Breast epithelium (tissue), 4 donors: ENCODE measurements at places on chromosomes 13 and 19. TPM values are rescaled to one million over a fixed set of nuclear protein-coding genes. Genes with fewer than 3 reads are reported as not detected.

- no peaks in the 10 kb centered on the region for H3K36me3 ChIP-seq
- DNase-seq, result no peak
- H3K27me3 ChIP-seq, result peaks cover 26% of the 10 kb centered on the region
- H3K4me3 ChIP-seq, result no peak overlapping the region
- no peak overlapping the region for H3K27ac ChIP-seq
- H3K4me1 ChIP-seq, result peaks cover 34% of the 10 kb centered on the region
Measured at GRCh38 chr19:1472231-1473084, 6.6 kb downstream of the C19orf25 start.

- H3K4me1 ChIP-seq, result no peaks in the 10 kb centered on the region
- H3K27me3 ChIP-seq, result no peaks in the 10 kb centered on the region
- H3K4me3 ChIP-seq, result no peak overlapping the region
- H3K36me3 ChIP-seq, result no peaks in the 10 kb centered on the region
- no peak overlapping the region for H3K27ac ChIP-seq
Measured at GRCh38 chr13:97122381-97122996, 99.6 kb upstream of the MBNL2 start.

The SELENOW gene
- total RNA-seq, result 525 TPM

The PGLYRP1 gene
- total RNA-seq, result not detected

The PROZ gene
- total RNA-seq, result not detected

GRCh38 chr19:2561221-2561620 lies 85.3 kb downstream of the GADD45B start:
- H3K27ac ChIP-seq, result no peak overlapping the region
- no peak overlapping the region for H3K4me3 ChIP-seq
- H3K4me1 ChIP-seq, result peaks cover 3% of the 10 kb centered on the region
- H3K27me3 ChIP-seq, result no peaks in the 10 kb centered on the region
- DNase-seq, result no peak
- no peaks in the 10 kb centered on the region for H3K36me3 ChIP-seq

The KLK10 gene
- total RNA-seq, result 13.9 TPM

DNA sequence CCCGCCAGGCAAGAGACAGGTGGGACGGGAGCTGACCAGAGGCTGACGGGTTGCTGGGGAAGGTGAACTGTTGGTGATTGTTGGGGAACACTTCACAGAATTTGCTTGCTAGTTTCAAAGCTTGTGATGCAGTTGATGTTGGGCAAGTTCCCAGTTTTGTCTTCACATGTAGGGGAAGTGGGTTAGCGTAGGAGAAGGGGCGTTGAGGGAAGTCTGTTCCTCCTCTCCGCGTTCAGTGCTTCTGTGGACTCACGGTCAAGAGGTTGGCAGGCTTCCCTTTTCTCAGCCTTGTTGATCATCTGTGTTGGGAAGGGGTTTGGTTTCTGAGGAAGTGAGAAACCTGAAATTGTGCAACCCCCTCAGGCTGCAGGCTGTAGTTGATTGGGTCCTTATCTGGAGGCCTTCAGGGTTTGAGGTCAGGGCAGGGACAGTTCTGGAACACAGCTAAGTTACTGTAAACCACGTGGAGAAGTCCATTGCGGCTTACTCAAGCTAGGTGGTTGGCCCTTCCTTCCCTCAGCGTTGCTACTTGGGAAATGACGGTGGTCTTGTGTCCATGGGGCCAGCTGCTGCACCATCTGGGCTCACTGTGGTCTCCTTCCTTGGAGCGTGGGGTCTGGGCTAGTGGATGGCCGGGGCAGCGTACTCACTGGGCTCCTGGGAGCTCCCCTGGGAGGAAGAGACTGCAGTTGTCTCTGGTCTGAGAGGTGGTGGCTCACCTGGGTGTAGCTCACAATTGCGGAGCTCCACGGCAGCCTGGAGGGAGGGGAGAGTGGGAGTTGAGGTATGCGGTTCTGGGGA lies 7.5 kb downstream of the RPS9 start:
- H3K36me3 ChIP-seq, result peaks cover 4% of the 10 kb centered on the region
- peak overlapping the region; percentile 45 for H3K4me3 ChIP-seq
- peak overlapping the region; percentile 96 for H3K27ac ChIP-seq
- peak; percentile 62 for DNase-seq

DNA sequence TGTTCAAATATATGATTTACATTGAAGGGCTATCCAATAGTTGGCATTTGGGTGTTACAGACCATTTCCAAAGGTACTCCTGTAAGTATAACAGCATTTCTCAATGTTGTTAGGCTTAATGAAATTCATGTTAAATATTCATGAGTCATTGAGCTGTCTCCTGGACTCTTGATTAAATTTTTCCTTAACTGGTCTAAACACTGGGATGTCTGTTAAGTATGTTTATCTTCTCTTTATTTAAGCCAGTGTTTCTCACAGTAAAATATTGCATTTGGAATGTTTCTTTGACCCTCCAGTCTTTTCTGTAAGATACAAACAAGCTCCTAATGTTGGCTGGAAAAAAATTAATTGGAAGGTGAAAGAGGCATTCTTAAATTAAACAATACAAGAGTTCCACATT lies 402.5 kb upstream of the HTR2A start:
- H3K27me3 ChIP-seq, result no peaks in the 10 kb centered on the region
- H3K36me3 ChIP-seq, result no peaks in the 10 kb centered on the region
- H3K4me1 ChIP-seq, result no peaks in the 10 kb centered on the region
- no peak overlapping the region for H3K27ac ChIP-seq
- no peak for DNase-seq

The SLC25A41 gene
- total RNA-seq, result 0.44 TPM

- no peak overlapping the region for H3K27ac ChIP-seq
- H3K4me3 ChIP-seq, result no peak overlapping the region
- H3K36me3 ChIP-seq, result peaks cover 10% of the 10 kb centered on the region
- no peaks in the 10 kb centered on the region for H3K27me3 ChIP-seq
- no peak for DNase-seq
Measured at GRCh38 chr19:12921047-12921446, 2.0 kb upstream of the SYCE2 start.

DNA sequence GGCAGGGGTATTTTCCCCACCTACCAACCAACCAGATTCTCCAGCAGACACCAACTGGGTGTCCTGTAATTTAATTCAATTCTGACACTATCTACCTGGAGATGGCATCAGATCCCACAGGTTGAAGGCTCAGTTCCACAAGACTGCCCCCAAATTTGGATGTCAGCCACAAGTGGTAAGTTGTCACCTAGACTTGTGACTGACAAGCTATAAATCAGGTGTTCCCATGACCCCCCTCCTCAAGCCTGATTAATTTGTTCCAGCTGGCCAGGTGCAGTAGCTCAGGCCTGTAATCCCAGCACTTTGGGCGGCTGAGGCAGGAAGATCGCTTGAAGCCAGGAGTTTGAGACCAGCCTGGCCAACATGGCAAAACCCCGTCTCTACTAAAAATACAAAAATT lies 10.6 kb upstream of the HAUS5 start:
- no peak overlapping the region for H3K4me3 ChIP-seq
- DNase-seq, result no peak
- no peaks in the 10 kb centered on the region for H3K36me3 ChIP-seq
- no peaks in the 10 kb centered on the region for H3K27me3 ChIP-seq
- no peak overlapping the region for H3K27ac ChIP-seq

DNA sequence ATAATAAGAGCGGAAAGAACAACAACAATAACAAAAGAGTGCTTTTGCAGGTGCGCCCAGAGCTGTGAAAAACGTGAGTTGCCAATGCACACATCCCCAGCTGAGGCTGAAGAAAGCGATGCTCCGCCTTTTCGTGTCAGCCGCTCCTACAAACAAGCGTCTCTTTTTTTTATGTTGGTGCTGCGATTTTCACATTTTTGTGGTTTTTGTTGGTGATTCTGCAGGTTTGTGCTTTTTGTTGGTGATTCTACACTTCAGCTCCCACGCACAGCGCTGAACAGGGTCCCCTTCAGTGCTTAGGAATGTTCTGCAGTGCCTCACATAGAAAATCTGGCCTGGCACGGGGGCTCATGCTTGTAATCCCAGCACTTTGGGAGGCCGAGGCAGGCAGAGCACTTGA lies 7.3 kb upstream of the SBK3 start:
- no peaks in the 10 kb centered on the region for H3K27me3 ChIP-seq
- no peaks in the 10 kb centered on the region for H3K4me1 ChIP-seq
- H3K4me3 ChIP-seq, result no peak overlapping the region

The ALDH16A1 gene
- total RNA-seq, result 20.6 TPM

DNA sequence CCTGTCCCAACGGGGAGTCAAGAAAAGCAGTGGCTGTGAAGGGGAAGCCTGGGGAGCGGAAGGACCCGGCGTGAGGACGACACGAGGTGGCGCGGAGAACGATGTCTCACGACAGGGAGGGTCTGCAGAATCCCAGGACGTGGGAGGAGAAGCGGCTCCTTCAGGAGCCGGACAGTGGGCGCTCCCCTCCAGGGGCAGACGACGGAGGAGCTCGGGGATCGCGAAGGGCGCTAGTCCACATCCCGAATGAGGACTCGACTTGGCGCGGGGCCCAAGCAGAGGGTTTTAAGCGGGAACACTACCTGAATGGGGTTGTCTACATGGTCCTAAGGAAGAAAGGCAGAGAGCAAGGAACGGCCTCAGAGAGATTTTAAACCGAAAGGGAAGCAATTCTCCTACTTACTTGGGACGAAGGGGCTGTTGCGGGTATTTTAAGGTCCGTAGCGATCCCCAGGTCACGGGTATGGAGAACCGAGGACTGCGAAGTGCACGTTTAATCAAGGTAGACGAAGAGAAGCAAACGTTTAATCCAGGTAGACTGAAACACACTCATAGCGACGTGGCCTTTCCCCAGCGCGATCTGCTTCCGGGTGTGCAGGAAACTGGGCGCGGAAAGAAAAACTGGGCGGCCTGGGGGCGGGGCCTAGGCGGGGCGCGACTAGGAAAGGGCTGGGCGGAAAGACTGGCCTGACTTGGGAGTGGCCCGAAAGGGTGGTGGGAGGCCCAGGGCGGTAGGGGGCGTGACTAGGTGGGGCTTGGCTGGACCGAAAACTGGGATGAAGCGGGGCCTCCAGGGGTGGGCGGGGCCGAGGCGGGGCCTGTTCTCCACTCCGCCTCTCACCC lies at the start of gene ZNF841:
TSS of gene ZNF841 (minus strand) at position 594 of the 843 bp plus-strand sequence. CDS start 10,964 bp downstream, outside the sequence.
- no peaks in the 10 kb centered on the region for H3K27me3 ChIP-seq
- H3K4me1 ChIP-seq, result no peaks in the 10 kb centered on the region
- DNase-seq, result peak; percentile 96

GRCh38 chr13:48801255-48801654 lies 147.5 kb downstream of the CYSLTR2 start:
- DNase-seq, result no peak
- no peaks in the 10 kb centered on the region for H3K36me3 ChIP-seq
- no peaks in the 10 kb centered on the region for H3K27me3 ChIP-seq

DNA sequence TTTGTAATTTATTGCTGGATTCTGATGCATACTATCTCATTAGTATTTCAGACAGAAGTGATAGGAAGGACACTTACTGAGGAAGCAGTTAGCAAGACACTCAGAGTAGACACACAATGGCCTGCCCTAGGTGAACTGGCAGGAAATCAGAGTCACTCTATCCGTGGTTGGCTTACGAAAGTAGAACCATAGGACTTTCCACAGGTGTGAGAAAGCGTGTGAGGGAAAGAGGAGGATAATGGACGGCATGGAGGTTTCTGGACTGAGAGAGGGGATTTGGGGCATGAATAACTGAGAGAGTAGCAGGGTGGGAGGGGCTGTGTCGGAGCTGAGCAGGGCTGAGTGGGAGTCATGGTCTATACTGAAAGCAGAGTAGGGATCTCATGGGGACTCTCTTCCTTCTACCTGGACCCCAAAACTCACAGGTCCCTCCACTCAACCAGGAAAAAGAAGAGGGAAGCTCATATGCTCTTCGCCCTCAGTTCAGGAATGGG lies 18.7 kb upstream of the EID2 start:
- DNase-seq, result no peak
- no peaks in the 10 kb centered on the region for H3K4me1 ChIP-seq
- H3K4me3 ChIP-seq, result no peak overlapping the region
- H3K36me3 ChIP-seq, result no peaks in the 10 kb centered on the region
- H3K27me3 ChIP-seq, result no peaks in the 10 kb centered on the region

GRCh38 chr19:39342647-39343305 lies 555 bp downstream of the SAMD4B start:
- H3K4me1 ChIP-seq, result peaks cover 29% of the 10 kb centered on the region
- H3K27ac ChIP-seq, result peak overlapping the region; percentile 97
- H3K27me3 ChIP-seq, result no peaks in the 10 kb centered on the region
- no peaks in the 10 kb centered on the region for H3K36me3 ChIP-seq
- peak overlapping the region; percentile 89 for H3K4me3 ChIP-seq

DNA sequence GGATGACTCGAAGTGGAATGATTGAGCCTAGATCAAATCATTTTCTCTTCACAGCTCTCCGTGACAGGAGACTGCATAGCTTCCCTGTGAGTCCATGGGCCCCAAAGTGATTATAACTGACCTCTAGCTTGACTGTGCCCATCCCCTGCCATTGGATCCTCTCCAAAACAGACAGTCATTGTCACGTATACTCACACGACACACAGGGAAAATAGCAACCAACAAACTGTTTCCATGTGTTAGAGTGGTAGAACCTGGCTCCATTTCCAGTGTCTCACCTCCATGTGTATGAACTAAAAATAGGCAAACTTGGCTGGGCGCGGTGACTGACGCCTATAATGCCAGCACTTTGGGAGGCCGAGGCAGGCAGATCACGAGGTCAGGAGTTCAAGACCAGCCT lies 48.8 kb upstream of the NPAS1 start:
- no peaks in the 10 kb centered on the region for H3K36me3 ChIP-seq
- no peaks in the 10 kb centered on the region for H3K27me3 ChIP-seq
- no peak for DNase-seq
- H3K4me1 ChIP-seq, result no peaks in the 10 kb centered on the region
- no peak overlapping the region for H3K27ac ChIP-seq
- no peak overlapping the region for H3K4me3 ChIP-seq

- no peak for DNase-seq
- no peaks in the 10 kb centered on the region for H3K27me3 ChIP-seq
- H3K4me1 ChIP-seq, result no peaks in the 10 kb centered on the region
- H3K36me3 ChIP-seq, result no peaks in the 10 kb centered on the region
- H3K27ac ChIP-seq, result no peak overlapping the region
- no peak overlapping the region for H3K4me3 ChIP-seq
Measured at GRCh38 chr13:45899406-45899805, 47.9 kb upstream of the SIAH3 start.

DNA sequence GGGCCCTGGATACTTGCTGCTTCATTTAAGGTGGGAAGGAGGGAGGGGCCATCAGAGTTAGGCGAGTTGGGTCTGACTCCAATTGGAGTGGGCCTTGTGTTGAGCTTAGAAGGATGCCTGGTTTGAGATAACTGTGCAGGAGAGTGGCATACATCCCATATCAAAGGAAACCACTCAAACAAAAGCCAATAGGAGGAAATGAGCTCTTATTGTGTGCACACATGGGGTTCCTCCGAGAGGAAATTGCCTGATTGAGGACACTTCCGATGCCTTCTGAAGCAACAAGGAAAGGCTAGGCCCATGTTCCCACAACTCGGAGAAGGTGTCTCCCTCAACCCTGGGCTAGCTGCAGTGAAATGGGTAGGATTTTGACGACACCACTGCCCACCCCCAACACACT lies 19.6 kb downstream of the MBNL2 start:
- H3K27me3 ChIP-seq, result no peaks in the 10 kb centered on the region
- H3K4me1 ChIP-seq, result peaks cover 35% of the 10 kb centered on the region
- no peak for DNase-seq
